ENCODE measurements at places on chromosomes 1 and 21. TPM values are rescaled to one million over a fixed set of nuclear protein-coding genes. Genes with fewer than 3 reads are reported as not detected.

PDE4B gene
- total RNA-seq: 26.9 TPM

PYHIN1 gene
- total RNA-seq: 3.9 TPM

DNA sequence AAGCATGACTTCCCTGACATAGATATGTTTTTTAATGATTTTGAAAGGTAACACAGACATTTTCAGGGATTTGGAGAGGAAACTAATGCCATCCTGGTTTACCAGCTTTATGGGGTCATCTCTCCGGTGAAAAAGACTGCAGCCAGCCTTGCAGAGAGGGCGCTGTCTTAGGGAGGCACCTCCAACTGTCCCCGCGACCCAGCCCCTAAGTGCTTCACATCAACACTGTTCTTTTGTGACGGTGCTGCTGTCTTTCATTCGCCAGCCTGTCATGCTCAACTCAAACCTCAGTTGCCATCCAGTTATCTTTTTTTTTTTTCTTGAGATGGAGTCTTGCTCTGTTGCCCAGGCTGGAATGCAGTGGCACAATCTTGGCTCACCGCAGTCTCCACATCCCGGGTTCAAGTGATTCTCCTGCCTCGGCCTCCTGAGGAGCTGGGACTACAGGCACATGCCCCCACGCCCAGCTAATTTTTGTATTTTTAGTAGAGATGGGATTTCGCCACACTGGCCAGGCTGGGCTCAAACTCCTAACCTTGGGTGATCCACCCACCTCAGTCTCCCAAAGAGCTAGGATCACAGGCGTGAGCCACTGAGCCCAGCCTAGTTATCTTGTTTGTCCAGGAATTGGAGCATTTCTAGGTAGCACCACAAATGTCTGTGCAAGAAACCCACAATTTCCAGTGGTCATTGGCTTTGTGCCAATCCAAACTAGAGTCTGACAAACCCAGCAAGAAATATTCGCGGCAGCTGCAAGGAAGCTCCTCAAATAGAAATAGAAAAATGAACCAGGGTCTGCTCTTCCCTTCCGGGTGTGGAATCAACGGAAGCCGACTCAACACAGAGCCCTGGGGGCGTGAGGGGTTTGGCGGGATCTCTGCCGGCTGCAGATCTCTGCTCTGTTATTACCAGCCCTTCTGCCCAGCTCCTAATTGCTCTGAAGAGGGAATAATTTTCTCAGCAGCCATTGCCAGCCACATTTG lies 24.2 kb downstream of the PDE9A start:
- no peak for DNase-seq

CIART gene
- total RNA-seq: 6.2 TPM

ACTN2 gene
- 1.9 TPM for total RNA-seq

PLPPR5 gene
- not detected for total RNA-seq

NGF gene
- 0.97 TPM for total RNA-seq

DNA sequence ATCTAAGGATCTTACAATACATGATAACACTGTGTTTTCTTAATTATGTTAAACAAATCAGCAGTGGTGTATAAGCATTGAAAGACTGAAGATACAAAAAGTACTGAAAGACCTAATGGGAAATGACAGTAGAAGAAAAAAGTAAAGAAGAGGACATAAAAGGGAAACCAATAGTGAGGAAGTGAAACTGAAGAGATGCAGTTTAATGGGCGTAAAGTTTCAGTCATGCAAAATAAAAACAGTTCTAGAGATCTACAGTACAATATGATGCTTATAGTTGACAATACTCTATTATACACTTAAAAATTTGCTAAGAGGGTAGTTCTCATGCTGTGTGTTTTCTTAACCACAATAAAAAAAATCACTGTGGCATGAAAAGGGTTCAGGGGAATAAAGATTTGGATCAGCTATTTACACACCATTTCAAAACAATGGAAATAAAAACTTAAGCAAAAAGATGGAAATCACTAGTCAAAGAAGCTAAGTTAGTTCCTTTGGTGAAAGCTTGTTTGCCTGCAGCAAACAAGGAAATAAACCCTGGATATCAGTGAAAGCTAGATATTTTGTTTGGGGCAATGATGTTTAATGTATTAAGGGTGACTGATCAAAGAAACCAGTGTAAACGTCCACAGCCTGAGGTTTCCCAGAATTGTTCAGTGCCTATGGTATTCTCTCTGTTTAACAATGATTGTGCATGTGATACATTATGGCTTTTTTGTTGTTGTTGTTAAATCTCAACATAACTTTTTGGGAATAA lies 1160.8 kb upstream of the ADGRL2 start:
- no peak for DNase-seq

- no peak for DNase-seq
Observed at GRCh38 chr1:115117298-115117697, 28.0 kb upstream of the TSPAN2 start.

RXRG gene
- 8.4 TPM for total RNA-seq

DNA sequence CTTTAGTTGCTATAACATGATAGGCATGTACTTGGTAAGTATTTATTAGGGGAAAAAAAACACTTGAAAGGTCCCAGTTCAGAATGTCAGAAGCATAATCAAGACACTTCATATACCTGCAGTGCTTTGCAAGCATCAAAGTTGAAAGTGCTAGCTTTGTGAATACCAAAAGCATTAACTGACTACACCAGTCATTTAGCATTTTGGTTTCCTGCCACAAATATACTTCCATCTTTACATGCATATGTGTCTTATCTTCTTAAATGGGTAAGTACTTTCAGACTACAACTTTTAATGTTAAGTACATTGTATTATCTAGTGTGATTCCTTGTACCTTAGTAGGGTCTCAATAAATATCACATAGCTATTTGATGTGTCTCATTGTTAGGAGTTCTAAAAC lies 43.7 kb downstream of the AKT3 start:
- DNase-seq: no peak

DNA sequence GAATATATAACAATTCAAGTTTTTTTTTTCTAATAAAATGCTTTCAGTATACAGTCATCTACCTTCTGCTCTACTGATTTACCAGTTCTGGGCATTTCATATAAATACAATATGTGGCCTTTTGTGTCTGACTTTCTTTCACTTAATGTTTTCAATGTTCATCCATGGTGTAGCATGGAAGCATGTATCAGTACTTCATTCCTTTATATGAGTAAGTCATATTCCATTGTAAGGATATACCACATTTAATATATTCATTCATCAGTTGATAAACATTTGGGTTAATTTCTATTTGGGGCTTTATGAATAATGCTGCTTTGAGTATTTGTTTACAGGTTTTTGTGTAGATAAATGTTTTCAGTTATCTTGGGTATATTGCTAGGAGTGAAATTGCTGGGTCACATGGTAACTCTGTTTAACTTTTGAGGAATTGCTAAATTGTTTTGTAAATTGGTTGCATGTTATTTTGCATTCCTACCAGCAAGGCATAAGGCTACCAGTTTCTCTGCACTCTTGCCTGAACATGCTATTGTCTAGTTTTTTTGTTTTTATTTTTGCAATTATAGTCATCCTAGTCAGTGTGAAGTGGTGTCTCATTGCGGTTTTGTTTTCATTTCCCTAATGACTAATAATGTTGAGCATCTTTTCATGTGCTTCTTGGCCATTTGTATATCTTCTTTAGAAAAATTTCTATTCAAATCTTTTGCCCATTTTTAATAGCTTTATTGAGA lies 206.1 kb downstream of the TM2D1 start:
- no peak for DNase-seq
